Mucosa of descending colon (tissue), 3 donors: ENCODE measurements at places on chromosomes 2 and 18.

DNA sequence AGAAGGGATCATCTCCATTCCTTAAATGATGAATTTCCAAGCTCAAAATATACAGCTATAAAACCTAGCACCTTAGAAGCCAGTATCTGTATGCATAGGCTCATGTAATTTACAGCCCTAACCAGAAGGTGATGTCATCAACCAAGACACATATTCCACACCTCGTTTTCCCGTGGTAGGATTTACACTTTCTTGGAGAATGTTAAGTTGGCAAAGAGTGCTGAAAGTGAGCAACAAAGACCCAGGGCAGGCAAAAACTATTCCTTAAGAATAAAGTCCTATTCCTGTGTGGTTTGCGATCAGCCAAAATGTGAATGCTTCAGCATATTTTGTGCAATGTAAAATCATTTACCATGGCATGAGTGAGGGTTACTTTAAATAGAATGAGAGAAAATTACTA is 247.1 kb downstream of the OSR1 start:
- no peak for DNase-seq

DNA sequence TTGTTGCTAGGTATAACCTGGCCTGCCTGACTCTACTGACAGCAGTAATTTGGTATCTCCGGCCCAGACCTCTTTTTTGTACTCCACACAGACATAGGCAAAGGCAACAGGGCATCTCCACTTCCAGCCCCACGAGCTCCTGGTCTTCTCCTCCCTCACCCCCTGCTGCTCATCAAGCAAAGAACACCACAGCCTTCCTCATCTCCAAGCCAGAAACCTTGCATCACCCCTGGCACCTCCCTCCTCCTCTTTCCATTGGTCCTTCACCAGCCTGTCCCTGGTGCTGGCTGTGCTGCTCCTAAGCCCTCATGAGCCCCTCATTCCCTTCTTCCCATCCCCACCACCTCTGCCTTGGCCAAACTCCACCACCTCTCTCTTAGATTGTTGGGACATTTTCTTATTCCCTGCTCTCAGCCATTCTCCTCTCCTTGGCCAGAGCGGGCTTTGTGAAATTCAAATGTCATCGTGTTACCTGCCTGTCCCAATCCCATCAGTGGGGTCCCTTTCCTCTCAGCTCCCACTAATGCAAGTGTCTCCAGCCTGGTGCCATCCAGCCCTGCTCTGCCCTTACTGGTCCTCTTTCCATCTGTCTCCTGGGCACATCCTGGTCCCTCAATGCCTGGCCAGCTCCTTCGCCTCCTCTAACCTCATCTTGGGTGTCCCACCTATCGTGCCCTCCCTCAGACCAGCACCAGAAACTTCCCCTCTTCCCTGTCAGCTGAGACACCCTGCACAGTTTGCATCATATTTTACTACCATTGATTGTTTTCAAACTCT is 77.4 kb downstream of the INHBB start:
- no peak for DNase-seq

DNA sequence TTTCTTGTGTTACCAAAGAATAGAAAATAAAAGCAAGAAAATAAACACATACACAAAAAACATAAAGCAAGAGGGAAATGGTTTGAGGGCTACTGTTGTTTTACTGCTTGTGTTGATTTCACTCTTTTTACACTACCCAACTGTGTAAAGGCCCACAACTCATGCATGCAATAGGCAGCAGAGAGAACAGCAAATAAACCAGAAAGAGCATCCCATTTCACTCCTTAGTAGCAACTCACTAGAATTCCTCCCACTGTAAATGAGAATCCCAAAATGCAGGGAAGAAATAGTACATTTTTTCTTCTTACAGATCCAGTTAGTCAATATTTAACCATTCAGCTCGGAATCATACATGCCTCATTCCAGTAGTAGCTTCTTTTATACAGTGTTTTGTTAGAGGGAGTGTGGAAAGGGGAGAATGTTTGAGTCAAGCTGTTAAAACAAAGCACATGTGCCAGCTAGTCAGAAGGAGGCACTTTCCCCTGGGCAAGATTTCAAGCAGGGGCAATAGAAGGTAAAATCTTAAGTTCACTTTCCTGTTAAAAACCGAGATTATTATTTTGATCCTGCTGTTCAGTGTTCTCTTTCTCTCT is 147.2 kb upstream of the FAM98A start:
- DNase-seq: no peak

GRCh38 chr2:137056704-137057103 is 291.4 kb downstream of the THSD7B start:
- DNase-seq: no peak

DNA sequence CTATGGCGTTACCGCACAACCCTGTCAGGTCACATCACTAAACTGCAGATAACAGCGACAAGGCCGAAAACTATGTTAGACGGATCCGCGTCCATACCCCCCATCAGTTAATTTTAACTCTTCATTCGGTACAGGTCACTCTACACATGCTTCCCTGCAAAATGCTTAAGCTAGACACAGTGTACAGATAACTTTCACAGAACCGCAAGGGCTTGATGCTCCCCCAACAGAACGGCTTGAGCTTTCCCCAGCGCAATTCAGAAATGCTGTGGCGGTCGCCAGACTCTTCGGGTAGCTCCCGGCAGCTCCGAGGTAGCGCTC is 283 bp upstream of the RBBP8 start:
- DNase-seq: no peak

DNA sequence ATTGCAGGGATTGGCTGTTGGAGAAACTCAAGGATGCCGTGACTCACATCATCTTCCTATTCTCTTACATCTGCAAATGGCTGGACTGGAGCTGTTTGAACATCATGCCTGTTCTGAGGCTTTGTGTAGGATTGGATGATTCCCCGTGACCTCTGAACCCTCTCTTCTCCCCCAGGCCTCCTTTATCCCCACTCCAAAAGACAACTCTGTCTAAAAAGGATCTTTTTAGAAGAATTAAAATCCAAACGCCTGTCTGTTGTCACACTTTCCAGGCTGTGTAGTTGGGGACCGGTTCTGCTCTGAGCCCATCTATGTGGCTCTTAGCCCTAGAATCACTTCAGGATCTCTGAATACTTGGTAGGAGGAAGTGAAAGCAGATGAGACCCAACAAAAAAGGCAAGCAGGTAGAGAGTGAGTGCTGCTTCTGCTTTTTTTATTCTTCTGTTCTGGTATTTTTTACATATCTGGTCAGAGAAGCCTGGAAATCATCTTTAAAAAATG is 565 bp downstream of the SP140 start:
- DNase-seq: no peak
